ENCODE measurements at places on chromosomes 12 and 14.

DNA sequence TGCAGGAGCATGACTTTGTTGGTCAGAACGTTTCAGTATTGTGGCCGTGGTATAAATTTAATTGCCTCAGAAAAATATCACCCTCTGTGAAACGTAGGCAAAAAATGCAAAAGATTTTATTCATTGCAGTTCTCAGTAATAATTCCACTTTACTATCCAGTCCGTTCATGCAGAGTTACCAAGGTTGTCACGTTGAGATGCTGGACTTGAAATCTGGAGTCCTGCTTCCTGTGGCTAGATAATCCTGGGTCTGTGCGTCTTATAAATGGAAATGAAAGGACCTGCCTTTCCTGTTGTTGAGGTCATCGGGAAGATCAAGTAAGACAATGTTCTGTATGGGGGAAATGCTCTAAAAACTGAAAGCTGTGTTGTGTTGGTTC is 1.3 kb upstream of the AVPR1A start:
- no peak for DNase-seq

GRCh38 chr14:52026017-52026660 is 36.8 kb downstream of the RTRAF start:
- no peak for DNase-seq

DNA sequence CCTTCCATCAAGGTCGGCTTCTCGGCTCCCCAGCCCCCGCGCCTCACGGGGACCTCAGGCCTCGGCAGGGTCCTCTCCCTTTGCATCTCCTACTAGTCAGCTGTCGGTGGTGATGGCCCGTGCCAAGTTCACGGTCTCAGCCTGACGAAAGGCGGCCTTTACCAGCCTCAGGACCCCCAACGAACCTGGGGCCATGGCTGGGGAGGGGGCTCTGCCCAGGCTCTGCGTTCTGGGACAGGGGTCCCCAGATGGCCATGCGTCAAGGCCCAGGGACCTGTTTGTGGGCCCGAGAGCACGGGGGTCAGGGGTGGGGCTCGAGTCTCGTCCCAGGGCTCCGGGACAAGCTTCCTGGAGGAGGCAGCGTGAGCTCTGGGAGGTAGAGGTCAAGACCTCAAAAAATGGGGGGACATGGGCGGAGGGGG is 32.8 kb upstream of the DEGS2 start:
- DNase-seq: no peak

DNA sequence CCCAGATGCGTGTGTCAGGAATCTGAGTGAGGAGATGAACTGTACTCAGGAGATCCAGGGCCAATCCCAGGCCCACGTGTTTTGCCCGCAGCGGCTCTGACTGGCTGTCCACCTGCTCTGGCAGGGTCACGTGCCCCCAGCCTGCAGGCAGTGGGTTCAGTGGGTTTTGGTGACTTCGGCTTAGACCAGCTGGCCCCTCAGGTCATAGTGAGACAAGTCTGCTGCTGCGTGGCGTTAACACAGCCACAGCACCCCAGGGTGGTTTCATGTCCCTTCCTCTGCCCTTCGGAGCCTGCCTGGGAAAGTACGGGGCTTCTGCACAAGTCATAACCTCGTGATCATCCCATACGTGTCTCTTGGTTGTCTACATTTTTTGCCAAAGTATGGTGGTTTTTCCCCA is 2.6 kb downstream of the FBRSL1 start:
- DNase-seq: no peak

DNA sequence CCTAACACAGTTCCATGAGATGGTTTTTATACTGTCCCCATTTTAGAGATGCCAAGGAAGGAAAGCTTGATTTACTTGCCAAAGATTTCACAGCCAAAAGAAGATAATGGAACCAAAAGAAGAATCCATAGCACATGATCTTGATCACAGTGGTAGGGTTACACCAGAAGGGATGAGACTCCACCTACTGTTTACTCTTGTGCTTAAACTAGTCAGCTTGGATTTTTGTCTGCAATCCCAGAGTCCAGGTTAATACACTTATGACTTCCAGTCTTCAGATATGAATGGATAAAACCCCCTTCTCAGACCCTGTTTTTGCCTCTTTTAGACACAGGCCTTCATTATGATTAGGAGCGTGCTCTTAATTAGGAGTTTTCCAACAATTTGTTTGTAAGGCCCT is 454.2 kb downstream of the AEBP2 start:
- peak; percentile 48 for DNase-seq
